NCI-H774 (cell line): ENCODE measurements at places on chromosomes 3 and 15.

DNA sequence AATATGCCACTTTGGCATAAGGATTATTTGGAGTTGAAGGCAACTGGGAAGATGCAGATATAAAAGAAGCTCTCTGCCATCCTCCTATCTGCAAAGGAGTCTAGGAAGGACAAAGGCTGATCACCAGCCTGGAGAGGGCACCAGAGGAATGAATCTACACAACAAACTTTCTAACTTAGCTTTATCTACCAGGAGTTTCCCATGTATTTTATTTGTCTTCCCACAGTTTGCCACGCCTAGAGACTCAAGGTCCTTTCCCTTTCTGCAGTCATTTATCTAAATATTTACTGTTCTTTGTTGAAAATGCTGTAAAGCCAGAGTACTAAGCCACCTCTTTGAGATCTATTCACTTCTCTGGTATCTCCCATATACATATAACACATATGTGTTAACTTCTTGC lies 32.2 kb downstream of the GPR176 start:
- DNase-seq, result no peak

GRCh38 chr3:119400466-119400865 lies 62.9 kb downstream of the TMEM39A start:
- DNase-seq, result no peak

DNA sequence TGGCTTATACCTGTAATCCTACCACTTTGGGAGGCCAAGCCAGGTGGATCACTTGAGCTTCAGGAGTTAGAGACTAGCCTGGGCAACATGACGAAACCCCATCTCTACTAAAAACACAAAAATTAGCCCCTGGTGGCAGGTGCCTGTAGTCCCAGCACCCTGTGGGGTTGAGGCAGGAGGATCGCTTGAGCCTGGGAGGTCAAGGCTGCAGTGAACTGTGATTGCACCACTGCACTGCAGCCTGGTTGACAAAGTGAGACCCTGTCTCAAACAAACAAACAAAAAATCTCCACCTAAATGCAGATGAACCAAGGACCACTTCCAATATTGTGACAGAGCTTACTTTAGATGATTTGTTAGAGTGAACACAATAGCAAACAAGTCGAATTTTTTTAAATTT lies 53.7 kb downstream of the TP53BP1 start:
- DNase-seq, result no peak

DNA sequence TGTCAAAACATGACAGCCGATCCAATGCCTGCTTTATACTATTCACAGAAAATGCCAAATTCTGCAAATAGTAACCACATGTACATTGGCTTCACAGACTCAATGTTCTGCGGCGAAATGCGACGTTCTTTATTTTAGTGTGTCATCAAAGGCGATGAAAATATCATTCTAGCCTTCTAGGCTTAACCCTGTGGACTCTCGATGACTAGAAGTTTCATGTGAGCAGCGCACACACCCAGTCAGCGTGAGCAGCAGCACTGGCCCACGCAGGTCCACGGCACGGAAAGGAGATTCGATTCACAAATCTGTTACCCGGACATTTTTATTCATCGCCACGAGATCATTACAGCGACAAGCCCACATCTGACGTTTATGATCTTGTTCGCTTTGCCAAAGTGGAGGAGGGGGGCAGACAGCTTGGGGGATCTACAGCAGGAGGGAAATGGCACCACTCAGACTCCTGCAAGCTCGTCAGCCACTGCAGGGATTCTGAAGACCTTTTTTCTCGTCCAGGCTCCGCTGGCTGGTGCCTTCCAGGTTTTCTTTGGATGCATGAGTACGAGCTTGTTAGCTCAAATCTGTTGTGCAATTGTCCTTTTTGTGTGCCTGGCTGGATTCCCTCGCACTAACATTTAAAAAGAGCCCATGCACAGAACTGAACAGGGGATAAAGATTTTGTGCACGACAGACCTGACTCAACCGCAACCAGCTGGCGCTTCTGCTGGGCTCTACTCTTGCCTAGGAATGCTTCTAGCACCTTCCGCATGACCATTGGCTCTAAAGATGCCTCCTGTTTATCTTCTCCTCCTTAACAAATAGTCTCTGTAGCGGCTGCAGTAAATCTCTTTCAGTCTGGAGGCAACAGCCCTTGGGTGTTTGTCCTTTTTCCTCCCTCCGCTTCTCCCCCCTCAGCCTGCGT lies 938.4 kb downstream of the MCTP2 start:
- DNase-seq, result no peak

DNA sequence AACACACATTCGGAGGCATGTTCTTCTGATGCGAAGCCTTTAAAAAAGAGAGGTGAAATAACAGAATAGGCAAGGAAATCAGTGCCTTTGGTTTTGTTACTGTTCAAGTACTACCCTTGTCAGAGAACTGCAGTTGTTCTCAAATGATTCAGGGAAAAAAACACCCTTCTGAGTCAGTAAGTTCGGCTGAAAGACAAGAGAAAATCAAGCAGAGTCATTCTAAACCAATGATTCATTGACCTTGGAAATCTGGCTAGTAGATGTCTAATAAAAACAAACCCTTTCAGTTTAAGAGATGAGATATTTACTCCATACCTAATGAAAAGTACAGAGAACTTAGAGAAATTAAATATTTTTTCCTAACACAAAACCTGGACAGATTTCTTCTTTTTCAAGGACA lies 72.7 kb upstream of the ABI3BP start:
- DNase-seq, result no peak

DNA sequence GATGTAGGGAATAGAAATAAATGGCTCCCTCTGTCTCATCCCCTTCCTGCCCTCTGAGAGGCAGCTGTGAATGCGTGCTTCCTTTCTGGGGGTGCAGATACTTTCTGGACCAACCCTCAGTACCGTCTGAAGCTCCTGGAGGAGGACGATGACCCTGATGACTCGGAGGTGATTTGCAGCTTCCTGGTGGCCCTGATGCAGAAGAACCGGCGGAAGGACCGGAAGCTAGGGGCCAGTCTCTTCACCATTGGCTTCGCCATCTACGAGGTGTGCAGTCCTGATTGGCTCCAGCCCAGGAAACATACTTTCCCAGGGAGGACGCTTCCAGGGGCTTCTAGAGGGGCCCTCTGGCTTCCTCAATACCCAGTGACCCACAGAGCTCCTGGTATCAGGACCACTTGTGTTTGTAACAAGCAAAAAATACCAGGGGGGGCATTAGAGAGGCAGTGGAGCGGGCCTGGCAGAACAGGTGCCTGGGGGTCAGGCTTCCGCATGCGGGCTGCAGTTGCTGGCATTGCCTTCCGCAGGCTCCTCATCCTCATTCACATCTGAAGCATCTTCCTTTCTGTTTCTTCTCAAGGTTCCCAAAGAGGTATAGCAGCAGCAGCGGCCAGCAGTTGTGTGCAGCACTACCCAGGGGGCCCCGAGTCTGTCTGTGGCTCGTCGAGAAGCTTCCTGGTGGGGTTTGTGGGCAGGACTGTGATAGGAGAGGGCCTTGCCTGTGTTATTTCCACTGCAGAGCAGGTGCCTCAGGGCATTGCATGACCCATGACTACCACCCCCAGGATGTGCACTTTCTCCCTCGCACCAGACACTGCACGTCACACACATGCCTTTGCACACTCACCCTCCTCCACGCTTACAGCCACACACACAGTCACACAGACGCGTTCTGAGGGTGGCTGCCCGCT lies 42.5 kb downstream of the CAPN3 start:
- no peak for DNase-seq

DNA sequence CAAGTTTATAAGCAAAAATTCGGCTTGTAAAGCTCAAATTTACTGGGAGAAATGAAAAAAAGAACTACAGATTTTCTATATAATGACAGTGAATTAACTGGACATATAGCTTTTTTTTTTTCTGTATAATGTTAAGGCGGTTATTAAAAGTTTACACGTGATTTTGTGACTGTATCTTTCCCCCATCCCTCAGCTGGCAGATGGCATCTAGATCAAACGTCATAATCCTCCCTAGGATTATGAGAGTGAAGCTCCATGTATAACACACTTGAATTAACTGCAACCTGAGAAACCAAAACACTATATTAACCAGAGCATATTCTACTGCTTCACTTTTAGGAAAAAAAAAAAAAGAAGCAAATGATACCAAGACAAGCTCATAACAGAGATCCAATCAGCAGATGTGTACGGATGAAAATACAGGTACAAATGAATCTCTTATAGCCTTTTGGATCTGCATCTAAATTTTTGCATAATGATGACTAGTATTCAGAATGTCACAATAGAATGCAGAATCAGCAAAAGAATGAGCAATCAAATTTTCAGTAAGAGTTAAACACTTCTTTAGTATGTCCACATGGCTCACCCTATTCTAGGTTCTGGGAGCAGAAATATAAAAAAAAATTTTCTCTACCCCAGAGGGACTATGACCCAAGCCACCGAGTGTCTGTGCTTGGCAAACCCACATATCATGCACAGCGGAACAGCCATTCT lies 12.4 kb downstream of the MOBP start:
- no peak for DNase-seq

- no peak for DNase-seq
Measured at GRCh38 chr15:37096558-37097143, 3.7 kb downstream of the MEIS2 start.

DNA sequence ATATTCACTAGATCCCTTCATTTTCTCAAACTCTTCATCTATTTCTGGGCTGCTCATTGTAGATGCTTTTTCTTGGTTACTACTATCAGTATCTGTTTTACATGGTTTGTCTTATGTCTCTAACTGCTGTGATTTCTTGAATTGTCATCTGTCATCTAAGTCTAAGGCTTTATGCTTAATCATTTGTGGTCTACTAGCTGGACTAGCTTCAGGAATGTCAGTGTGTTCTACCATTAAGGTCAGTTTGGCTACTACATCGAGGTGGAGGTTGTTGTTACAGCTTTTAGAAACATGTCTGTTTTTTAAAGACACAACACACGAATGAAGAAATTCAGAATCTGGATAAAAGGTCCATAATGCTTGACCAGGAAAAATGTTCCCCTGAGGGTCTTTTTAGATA lies 82.2 kb downstream of the ABI3BP start:
- no peak for DNase-seq

DNA sequence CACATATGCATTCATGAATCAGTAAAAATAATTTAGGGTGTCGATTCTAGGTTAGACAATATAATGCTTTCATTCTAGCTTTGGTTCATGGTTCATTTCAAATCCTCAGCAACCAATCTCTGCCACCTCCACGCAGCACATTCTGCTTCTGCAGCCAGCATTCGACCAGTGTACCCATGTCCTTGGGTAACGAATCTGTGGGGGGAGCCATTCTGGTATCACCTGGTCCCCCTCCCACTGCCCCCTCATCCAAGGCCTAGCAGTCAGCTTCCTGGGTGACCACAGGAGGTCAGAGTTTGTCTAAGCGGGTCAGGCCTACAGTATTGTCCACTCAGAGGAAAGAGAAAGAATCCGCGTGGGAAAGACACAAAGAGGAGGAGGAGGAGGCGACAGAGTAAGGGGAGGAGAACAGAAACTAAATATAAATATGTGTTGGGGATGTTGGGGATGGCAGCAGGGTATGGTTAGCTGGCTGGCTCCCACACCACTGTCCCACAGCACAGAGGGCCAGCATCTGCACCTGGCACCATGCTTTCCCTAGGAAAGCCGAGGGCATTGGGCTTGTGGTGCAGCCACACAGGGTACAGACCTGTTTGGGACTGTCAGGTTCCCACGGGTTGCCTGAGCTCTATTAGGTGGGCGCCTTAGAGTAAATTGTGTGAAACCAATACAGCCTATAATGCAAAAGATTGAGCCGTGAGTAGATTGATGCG lies 12.1 kb downstream of the PAK6 start:
- DNase-seq, result no peak

DNA sequence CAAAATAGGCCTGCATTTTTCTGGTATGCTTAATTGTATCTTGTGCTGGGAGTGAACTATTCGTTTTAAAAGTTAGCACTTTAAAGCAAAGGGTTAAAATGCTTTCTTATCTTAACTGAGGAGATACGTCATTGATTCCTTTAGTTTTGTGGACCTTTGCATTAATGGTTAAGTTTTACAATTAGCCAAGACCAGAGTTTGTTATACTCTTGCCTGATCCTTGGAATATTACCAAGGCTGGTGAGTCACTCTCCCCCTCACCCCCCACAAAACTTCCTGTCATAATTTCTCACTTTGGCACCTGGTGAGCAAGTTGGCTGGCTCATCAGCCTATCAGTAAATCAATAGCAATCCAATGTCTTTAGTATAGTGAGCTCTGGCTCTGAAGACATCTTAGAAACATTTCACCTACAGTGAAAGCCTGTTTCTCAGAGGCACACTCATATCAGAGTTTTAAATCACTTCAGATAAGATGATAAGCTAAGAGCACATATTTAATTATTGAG lies 26.7 kb downstream of the SLC2A2 start:
- no peak for DNase-seq

DNA sequence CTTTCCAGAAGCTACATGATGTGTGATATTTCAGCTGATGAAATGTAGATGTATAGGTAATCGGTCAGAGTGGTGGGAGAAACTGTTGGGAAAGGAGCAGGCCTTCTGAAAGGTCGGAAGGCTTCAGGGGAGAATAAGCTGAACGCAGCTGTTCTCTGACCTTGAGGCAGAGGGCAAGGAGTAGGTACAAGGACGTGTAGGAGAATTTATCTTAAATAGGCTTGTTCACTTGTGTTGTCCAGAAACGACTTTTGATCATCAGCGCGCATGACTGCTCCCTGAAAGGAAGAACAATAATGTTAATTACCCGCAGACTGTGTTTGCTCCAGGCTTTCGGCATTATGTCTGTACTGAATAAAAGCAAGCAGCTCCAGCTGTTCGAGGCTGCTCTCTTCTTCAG lies 39.6 kb downstream of the GPR160 start:
- DNase-seq, result no peak

DNA sequence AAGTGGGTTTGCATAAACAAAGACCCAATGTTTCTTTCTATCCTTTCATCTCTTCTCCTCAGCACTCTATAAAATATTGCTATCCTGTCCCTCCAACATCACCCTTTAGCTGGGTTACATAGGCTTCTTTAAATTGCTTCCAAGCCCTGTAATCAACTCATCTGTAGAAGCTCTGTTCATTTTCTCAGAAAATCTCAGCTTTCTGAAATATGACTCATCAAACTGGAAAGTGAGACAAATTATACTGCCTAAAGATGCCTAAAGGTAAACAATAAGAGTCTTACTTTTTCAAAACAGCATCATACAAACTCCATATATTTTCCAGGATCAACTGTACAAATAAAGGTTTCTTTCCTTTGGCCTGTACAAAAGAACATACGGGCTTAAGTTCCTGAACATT lies 33.8 kb downstream of the EFL1 start:
- DNase-seq, result no peak

- no peak for DNase-seq
Measured at GRCh38 chr3:16608816-16609215, 3.6 kb upstream of the DAZL start.

GRCh38 chr15:83030021-83030420 lies 18.6 kb upstream of the C15orf40 start:
- no peak for DNase-seq
